ENCODE measurements at places on chromosomes 3 and 15. TPM values are rescaled to one million over a fixed set of nuclear protein-coding genes. Genes with fewer than 3 reads are reported as not detected.

- no peak for DNase-seq
Observed at GRCh38 chr3:52388933-52389332, 56.0 kb downstream of the SEMA3G start.

- DNase-seq, result no peak
Observed at GRCh38 chr15:64068133-64068532, 21.8 kb upstream of the DAPK2 start.

GRCh38 chr3:153330901-153331300 is 168.9 kb downstream of the RAP2B start:
- DNase-seq, result no peak

- no peak for DNase-seq
Observed at GRCh38 chr15:90024406-90024805, 23.3 kb downstream of the ZNF710 start.

GRCh38 chr15:90529371-90530249 is at the start of gene CRTC3:
TSS of gene CRTC3 (plus strand) at chr15:90529923. CDS start at chr15:90530072, 149 bp downstream.
- DNase-seq, result no peak

GRCh38 chr15:52496776-52497470 is 31.8 kb downstream of the MYO5A start:
- DNase-seq, result peak; percentile 80

DNA sequence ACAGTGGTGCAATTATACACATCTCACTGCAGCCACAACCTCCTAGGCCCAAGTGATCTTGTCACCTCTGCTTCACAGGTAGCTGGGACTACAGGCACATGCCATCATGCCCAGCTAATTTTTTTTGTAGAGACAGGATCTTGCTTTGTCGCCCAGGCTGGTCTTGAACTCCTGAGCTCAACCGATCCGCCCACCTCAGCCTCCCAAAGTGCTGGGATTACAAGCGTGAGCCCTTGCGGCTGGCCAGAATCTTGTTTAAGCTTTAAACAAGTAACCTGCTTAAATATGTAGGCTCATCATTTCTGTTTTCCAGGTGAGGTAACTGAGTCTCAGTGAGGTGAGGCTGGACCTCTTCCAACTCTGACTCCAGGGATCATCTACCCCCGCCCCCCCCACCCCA is 7.7 kb upstream of the PSTPIP1 start:
- no peak for DNase-seq

- no peak for DNase-seq
Observed at GRCh38 chr15:59013246-59013873, 25.9 kb downstream of the RNF111 start.

DNA sequence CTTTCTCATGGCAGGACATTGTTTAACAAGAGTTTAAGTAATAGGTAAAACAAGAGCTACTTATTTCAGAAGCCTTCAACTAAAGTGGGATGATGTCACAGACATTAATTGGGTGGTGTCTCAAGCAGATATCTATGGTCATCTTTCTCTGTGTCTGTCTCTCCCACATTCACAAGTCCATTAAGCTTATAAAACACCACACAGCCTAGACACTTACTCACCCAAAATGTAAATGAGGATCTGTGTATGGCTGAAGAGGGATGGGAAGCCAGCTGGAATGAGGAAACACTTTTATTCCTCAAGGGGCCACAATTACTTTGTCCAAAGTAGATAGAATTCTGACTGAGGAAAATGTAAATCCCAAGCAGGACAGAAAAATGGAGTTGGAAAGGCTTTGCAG is 183.8 kb downstream of the THRB start:
- DNase-seq, result no peak

GRCh38 chr3:49199239-49199899 is 28.0 kb downstream of the KLHDC8B start:
- peak; percentile 54 for DNase-seq

GRCh38 chr3:105166893-105167292 is 199.8 kb upstream of the ALCAM start:
- DNase-seq, result no peak

- DNase-seq, result no peak
Observed at GRCh38 chr3:136712941-136713340, 39.2 kb downstream of the STAG1 start.

DNA sequence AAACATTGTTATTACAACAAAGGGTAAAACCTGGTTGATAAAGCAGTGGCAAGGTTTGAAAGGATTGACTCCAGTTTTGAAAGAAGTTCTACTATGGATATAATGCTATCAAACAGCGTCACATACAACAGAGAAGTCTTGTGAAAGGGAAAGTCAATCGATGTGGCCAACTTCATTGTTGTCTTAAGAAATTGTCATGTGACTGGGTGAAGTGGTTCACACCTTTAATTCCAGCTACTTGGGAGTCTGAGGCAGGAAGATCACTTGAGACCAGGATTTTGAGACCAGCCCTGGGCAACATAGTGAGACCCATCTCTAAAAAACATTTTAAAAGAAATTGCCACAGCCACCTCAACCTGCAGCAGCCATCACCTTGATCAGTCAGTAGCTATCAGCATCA is 6.2 kb upstream of the LXN start:
- DNase-seq, result no peak

DNA sequence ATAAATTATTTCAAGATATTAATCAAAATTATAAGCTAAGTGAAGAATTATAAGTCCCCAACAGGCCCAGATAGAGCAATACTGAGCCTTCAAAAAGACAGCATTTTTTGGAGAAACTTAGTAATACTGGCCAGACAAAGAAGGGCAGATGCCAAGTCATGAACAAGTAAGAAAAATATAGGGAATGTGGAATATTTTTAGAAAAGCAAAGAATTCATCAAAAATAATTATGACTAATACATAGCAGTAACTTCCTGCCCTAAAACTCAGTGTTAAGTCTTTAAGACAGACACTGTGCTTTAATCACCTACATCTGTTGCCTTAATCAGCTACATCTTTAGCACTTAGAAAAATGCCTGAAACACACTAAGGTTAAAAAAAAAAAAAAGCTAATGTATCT is 31.2 kb downstream of the DPH6 start:
- no peak for DNase-seq

- no peak for DNase-seq
Observed at GRCh38 chr3:188279502-188280335, 125.8 kb downstream of the LPP start.

DNA sequence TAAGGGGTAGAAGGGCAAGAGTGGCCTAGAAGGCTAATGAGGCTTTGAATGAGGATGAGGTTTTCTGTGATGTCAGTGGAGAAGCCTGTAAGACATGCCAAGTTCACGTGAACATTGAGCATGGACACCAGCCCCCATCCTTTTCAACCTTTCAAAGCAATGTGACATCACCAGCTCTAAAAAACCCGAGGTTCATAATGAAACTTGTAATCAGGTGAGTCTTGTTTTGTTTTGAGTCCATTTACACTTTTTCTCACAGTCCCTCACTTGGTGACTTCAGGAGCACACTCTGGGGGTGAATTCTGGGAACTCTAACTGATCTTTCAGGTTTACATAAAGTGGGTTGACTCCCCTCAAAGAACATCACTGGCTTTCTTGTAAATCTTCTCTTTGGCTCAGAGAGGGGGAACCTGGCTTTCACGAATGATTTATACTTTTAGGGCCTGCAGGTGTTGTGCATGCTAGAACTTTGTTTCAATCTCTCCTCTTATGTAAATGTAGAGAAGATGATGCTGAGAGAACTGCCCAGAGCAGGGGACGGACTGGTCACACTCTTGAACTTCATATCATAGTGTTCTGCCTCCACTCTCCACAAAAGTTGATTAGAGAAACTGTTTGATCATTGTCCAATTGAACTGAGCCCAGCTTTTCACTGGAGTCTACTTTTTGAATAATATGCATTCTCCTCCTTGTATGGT is 224.7 kb upstream of the SATB1 start:
- DNase-seq, result no peak

DNA sequence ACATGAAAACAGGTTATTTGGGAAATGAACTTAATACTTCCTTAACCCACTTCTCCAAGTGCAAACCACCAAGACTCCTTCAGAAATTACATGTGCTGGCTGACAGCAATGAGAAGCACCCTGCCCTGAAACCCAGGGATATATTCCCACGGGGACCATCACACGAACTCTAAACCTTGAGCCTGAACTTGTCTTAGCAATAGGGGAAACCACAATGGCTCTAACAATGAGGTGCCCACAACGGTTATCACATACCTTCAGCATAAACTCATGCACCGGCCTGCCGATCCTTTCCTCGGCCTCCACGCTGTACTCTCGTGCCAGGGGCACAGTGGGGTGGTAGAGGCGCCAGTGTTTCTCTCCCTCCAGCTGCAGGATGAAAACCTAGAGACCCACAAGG is 13.4 kb downstream of the RIOX2 start:
- no peak for DNase-seq

- no peak for DNase-seq
Observed at GRCh38 chr3:16836505-16837237, 48.1 kb upstream of the PLCL2 start.

The SCN5A gene
- total RNA-seq, result 6.4 TPM

The LRRFIP2 gene
- total RNA-seq, result 34.1 TPM

The SNX22 gene
- total RNA-seq, result 1.0 TPM

The NOX5 gene
- 0.75 TPM for total RNA-seq

The TMEM158 gene
- total RNA-seq, result 1.1 TPM
